Activated CD4-positive, alpha-beta T cell treated with anti-CD3 and anti-CD28 coated beads for 36 hours (primary cell): ENCODE measurements at places on chromosomes 1 and 21. TPM values are rescaled to one million over a fixed set of nuclear protein-coding genes. Genes with fewer than 3 reads are reported as not detected.

KLHL17 gene
- 21.7 TPM for total RNA-seq

ERICH3 gene
- not detected for total RNA-seq

DNA sequence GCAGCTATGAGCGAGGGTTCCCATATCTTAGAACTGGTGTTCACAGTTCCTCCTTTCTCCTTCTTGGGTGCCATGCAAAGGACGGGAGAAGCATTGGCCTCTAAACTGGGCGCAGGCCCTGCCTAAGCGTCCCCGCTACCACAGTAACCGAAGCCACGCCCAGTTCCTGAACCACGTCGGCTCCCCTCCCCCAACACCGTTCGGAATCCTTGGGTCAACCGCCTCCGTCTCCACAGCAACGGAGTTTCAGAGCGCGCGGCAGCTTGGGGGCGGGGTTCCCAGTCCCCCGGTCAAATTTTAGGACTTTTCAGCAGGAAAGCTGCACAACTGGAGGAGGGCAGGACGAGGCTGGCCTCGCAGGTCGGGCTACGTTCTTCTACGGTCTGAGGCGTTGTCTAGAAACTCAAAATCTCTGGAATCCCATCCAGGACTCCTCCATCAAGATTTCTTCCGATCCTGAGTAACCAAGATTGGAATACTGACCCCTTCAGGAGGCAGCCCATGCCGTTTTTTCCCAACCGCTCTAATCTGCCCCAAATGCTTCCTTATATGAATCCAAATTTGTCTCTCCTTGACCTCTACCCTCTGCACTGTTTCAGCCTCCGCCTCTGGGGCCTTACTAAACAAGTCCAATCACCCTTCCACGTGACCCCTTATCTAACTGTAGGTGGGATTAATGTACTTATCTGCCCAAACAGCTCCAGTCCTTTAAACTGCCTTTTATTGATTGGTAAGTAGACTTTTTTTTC, at the start of gene SPAG17:
Gene SPAG17, minus strand, starts transcription at position 145 of the 749 bp plus-strand sequence. Its CDS starts 71 bp downstream, at position 74.
- DNase-seq = peak; percentile 45

DNA sequence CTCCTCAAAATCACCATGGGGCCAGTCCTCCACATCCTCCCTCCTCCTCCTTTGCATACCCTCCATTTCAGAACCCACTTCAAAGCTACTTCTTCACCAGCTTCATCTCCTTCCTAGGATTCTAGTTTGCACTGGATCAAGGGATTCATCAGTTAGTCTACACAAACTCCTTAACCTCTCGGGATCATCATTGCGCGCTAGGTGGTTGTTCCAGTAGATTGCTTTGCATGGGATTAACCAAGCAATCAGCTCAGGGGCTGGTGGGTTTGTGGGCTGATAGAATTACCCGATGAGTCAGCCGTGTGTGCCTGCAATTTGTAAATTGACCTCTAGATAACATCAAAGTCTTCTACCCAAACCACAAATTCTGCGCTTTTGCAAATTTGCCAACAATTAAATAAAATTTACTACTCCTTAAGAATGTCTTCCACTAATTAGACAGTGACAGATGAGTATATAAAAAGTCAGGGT, 7.7 kb downstream of the KANK4 start:
- no peak for DNase-seq

GRCh38 chr1:166489356-166489669, 322.5 kb upstream of the FAM78B start:
- no peak for DNase-seq

DNA sequence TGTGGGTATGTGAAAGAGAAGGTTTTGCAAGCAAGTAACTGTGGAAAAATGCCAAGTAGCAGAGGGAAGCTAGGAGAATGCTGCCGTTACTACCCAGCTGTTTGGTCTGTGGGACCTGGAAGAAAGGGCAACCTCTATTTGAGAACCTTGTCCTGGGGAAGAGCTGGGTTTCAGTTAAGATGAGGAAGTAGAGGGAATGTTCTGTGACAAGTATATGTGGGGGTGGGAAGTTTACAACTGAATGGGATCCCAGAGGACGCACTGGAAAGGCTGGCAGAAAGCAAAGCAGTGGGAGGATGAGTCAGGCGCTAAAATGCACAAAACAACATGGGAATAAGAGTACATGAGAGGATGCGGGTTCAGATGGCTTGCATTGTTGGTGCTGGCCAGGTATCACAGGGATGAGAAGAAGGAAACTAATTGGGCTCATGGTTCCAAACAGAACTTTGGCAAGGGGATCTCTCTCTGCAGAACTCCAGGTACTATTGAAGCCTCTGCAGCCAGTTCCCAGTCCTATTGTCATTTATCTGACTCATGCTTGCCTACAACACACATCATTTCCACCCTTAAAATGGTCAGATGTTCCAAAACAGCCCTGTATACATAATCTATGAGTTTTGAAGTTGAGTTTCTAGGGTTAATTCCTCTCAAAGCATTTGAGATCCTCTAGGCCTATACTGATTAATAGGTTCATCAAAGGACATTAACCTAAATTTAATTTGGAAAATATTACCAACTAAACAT, 88.5 kb upstream of the VAV3 start:
- DNase-seq = no peak

CDA gene
- total RNA-seq = not detected

DNA sequence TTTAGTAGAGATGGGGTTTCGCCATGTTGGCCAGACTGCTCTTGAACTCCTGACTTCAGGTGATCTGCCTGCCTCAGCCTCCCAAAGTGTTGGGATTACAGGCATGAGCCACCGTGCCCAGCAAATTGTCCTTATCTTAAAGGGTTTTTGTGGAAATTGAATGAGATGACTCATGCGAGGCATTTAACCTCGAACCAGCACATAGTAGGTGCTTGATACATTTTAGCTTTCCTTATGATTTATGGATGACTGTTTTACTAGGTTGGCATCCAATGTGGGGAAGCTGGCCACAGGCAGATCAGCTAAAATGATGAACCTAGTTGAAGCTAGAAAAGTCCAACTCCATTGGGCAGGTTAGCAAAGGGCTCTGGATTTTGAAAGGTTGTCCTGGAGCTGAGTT, 1.4 kb upstream of the COL9A2 start:
- no peak for DNase-seq

GRCh38 chr1:6317098-6317760, 56.3 kb upstream of the GPR153 start:
- DNase-seq = no peak

TMCO4 gene
- total RNA-seq = 13.2 TPM

DNA sequence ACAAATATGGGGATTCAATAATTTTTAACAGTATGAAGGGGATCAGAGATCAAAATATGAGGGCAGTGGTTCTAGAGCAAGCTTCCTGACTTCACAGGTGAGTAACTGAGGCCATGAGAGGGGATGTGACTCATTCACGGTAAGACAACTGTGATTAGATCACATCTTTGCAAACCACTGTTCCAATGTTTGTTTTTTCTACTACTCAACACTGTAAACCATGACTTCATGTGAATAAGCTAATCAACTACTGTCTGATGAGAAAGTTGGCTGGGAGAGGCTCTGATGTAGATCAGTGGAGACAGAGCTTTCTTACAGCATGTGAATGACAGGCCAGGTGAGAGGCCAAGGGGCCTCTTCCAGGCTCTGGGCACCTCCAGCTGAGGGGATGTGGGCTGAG, 84.7 kb downstream of the BRINP2 start:
- DNase-seq = no peak

DNA sequence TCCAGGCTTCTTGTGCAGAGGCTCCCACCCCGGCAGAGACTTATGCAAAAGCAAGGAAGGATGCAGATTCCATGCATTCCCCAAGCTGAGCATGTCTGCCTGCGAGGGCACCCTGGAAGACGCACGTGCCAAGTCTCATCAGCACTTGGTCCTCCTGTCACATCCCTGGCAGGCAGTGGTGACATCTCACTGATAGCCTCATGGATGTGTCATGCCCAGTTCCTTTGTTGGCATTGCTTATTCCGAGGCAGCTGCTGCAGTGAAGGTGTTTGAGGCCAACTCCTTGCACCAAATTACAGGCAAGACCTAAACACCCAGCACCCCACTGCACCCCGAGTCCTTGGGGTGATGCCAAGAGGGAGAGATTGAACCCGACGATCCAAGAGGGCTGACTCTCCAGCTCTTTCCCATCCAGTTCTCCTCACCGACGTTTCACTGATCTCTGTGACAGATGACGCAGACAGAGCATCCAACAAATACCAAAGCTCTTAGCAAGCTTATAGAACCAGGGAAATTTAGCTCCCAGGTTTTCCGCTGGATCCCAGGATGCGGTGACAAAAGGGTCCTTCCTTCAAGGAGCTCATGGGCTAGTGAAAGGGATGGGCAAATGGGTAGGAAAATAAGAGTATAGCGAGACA, 611.1 kb downstream of the AJAP1 start:
- no peak for DNase-seq

ILDR2 gene
- 14.6 TPM for total RNA-seq

GRCh38 chr1:17979815-17980214, 127.8 kb upstream of the IGSF21 start:
- no peak for DNase-seq

- DNase-seq = no peak
Measured at GRCh38 chr1:86389307-86389706, 6.8 kb downstream of the ODF2L start.

IFI16 gene
- total RNA-seq = 263 TPM

DNA sequence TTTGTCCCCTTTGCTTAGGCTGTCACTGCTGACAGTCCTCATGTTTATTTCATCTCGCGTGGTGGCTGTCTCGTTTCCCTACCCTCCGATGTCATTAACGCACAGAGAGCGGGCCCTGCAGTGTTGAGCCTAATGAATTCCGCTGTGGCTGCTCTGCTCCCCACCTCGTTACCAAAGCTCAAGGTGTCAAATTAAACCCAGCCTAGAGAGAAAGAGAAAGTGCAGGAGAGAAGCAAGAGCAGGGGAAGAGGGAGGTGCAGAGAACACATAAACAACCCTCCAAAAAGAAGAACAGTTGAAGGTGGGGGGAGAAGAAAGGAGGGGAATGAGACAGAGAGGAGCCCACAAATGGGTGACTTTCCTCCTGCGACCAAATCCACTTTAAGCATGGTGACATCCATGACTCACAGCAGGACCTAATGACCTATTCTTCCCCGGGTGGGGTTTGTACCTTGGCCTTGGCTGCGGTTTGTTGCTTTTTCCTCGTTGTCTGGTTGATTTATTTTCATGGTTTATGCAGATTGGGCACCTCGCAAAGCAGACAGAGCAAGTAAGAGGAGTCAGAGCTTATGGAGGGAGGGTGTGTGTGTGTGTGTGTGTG, 92.5 kb downstream of the PBX1 start:
- peak; percentile 10 for DNase-seq

- peak; percentile 93 for DNase-seq
Measured at GRCh38 chr1:204791453-204792353, 79.0 kb upstream of the NFASC start.

DNA sequence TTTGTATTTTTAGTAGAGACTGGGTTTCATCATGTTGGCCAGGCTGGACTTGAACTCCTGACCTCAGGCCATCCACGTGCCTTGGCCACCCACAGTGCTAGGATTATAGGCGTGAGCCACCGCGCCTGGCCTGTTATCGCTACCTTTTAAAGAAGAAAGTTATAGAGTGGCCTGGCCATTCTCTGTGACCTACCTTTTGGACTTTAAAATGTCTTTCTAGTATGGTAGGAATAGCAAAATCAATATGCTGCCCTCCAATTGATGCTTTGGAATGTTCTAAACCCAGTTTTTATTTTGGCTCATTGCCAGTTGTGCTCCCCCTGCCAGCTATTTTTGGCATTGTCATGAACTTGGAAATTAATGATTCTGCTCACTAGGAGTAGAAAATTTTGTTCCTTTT, 19.9 kb downstream of the HIPK1 start:
- no peak for DNase-seq

DNA sequence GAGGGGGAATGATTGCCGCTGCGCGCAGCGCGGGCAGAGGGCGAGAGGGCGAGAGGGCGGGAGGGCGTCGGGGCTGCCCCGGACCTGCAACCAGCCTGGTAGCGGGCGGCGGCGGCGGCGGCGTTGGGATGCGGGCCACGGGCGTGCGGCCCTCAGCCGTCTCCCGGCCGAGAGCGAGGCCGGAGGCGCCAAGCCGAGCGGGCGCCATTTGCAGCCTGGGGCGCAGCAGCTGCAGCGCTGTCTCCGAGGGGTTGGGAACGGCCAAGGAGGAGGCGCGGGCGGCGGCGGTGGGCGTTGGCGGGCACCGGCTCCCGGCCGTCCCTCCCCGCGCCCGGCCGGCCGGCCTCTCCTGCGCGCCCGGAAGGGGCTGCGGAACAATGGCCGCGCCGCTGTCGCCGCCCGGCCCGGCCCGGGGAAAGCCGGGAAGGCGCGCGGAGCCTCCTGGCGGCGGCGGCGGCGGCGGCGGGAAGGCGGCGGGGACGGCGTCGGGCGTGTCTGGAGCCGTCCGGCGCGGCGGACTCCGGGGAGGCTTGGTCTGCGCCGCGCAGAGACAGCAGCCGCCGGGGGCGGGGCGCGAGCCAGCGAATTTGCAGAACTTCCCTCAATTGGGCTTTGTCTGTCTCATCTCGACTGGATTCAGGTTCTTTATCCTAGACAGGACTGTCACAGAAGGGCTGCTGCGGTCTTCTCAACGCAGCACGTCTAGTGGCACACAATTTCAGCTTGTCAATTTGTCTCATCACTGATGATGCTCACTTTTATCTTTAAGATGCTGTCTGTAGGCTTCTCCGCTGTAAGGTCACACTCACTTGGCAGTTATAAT, 35.7 kb downstream of the ZBTB8B start:
- peak; percentile 55 for DNase-seq

DNA sequence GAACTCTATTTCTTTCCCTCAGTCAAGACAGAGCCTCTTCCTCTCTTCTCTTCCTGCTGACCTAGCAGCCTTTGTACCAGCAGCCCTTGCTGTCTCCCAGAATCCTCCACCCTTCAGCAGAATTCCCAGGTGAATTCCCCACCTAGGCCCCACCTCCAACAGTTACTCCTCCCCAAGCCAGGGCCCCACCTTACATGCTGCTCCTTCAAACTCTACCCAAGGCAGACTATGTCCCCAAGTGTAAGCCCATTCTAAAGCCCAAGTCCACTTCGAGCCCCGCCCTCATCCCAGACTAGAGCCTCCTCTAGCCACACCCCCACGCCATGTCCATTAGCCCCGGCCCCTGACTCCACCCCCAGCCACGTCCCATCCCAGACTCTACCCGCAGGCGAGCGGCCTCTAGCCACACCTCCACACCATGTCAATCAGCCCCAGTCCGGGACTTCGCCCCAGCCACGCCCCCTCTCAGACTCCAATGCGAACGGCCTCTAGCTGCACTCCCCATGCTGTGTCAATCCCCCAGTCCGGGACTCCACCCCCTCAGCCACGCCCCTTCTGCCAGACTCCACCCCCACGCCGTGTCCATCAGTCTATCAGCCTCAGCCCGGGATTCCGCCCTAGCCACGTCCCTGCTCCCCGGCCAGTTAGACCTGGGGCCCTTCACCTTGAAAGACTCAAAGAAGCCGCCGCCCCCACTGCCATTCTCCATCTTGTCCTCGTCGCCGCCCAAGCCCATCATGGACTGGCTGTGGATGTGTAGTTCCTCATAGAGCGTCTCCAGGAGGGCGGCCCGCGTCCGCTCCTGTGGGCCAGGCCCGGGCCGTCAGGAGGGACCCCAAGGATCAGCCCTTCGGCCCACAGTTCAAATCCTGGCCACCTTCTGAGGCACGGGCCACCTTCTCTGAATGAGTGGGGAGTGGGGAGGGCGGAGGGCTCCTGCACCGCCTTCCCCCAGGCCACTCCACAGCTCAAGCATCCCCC, 61.3 kb downstream of the RAP1GAP start:
- DNase-seq = peak; percentile 86

- DNase-seq = no peak
Measured at GRCh38 chr1:198472119-198472518, 68.4 kb downstream of the ATP6V1G3 start.
